ENCODE measurements at places on chromosomes 3 and 15.

GRCh38 chr15:101088788-101089578, 162.9 kb downstream of the CHSY1 start:
- peak; percentile 83 for DNase-seq

DNA sequence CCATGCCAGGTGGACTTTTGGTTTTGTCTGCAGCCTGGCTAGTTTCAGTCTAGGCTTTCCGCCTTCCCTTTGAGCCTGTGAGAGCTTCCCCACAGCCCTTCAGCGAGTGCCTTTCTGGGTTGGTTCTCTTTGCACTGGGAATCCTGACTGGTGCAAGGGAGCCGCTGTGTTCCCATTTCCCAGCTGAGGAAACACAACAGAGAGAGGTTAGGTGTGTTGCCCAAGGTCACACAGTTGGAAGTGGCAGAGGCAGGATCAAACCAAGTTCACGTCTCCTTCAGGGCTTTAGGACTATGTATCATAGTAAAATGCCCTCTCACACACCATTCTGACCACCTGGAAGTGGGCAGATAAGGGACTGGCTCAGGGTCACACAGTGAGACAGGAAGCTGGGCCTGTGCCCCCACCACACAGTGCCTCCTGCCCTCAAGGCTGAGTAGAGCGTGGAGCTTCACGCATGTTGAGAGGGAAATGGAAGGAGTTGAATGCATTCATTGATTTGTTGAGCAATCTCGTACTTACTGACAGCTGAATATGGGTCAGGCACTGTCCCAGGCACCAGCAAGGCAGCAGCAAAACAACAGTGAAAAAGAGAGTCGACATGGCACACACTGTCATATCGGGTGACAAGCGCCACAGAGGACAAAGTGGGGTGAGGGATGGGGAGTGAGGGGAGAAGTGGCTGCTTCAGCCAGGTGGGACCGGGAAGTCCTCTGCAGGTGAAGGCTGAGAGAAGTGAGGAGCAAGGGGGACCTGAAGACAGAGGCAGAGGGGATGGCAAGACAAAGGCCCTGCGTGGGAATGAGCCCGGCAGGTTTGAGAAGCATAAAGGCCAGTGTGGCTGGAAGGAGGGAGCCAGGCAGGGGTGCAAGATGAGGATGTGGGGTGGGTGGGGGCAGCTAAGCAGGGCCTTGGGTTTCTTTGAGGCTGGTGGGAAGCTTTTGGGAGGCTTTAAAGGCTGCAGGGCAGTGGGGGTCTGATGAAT, 12.3 kb upstream of the ANPEP start:
- no peak for DNase-seq

GRCh38 chr3:89455240-89455639, 347.8 kb downstream of the EPHA3 start:
- DNase-seq, result no peak

DNA sequence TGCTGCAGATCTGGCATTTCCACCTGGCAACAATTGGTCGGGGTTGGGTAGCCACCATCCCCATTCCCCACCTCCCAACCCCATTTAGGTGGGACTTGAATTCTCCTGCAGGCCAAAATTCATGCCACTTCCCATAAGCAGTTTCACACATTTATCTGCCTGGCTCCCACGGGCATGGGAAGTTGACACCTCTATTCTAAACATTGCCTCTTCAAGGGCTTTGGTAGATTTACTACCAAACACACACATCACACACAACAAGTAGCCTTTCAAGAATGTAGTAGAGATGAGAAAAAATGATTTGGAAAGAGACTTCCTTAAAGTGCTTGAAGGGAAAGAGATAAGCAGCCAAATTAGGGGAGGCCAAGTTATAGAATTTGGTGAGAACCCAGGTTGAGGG, 30.9 kb downstream of the ZBTB38 start:
- DNase-seq, result no peak

- DNase-seq, result no peak
Measured at GRCh38 chr3:26614006-26614685, 8.4 kb upstream of the LRRC3B start.

DNA sequence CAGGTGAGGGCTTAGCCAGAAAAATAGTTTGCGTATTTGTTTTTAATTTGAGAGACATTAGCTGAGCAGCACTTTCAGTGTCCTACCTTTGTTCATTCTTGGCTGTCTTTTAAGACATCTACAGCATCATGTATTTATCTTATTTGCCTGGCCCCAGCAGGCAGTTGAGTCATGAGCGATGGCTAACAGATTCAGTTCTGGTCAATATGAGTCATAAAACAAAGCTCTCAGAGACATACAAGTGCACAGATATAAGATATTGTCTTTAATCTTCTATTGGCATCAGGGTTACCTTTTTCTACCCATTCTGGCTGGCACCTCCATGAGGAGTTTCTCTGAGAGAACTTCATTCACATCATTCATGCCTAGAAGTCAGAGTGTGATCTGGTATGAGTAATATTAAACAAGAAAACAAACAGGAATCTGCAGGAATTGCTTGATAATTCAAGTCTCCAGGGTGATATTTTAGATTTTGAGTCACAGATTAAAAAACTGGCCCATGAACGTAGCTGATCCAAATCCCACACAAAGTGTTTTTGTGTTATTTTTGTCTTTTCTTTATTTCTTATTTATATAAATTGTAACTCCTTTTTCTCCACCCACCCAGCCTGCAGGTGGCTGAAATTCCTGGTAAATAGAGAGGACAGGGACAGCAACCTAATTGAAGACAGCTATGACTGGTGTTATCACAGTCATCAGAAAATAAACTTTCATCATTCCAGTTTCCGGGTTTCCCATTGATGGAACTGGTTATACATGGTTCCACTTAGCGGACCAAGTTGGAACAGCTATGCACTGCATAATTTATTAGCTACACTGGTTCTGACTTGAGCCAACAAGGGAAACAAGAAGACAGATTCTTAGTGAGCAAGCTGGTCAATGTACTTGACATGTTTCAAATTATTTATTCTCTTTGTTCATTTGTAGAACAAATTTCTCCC, 47.3 kb downstream of the PLSCR2 start:
- DNase-seq, result no peak

- no peak for DNase-seq
Measured at GRCh38 chr15:20352241-20353200, 189.1 kb downstream of the GOLGA6L6 start.

- DNase-seq, result no peak
Measured at GRCh38 chr3:167493244-167493643, 19.4 kb upstream of the SERPINI2 start.

DNA sequence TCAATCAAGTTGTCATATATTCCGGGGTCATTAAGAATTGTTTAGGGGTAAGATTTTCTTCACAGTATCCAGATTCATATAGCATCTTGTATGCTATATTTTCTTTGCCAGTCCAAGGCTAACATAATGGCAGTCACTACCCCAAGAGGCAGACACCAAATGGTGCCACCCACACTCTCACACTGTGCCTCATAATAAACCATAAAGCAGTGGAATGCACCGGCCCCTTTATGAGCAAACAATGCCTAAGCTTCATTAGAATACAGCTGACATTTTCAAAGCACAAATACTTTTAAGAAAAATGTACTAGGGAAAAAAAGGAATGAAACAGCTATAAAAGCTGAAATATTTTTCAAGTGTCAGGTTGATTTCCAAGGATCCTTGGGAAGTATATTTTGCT, 121.6 kb downstream of the TFDP2 start:
- peak; percentile 73 for DNase-seq

DNA sequence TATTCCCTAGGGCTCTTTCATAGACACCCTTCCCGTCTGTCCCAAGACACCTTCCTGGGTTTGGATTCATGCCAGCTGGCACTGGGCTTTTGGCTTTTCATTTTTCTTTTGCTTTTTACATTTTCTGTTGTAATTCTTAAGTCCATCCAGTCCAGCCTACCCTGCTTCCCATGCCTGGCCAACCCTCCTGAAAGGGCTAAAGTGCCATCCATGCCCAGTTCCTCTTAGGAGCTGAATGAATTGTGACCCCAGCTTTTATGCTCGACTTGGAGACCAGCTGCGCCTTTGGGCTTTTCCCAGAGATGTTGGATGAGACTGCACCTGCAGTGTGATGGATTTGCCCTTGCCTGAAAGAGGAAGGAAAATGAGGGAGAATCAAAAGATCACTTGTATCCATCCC, 25.8 kb downstream of the LRRN1 start:
- no peak for DNase-seq

DNA sequence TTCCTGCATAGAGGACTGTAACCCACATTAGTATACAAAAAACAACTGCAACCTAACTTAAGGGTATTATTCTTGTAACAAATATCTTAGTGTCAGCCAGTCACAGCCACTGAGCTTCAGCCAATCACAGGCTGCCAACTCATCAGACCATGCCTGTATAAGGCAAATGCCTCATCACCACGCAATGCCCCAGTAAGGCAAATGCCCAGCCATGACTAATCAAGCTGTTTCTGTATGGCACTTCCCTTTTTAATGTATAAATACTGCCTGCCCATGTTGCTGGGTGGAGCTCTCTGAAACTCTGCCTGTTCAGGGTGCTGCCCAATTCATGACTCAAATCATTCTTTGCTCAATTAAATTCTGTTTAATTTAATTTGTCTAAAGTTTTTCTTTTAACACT, 18.4 kb upstream of the GABRA5 start:
- no peak for DNase-seq

GRCh38 chr3:10286596-10287295, 6.0 kb downstream of the GHRL start:
- peak; percentile 67 for DNase-seq

DNA sequence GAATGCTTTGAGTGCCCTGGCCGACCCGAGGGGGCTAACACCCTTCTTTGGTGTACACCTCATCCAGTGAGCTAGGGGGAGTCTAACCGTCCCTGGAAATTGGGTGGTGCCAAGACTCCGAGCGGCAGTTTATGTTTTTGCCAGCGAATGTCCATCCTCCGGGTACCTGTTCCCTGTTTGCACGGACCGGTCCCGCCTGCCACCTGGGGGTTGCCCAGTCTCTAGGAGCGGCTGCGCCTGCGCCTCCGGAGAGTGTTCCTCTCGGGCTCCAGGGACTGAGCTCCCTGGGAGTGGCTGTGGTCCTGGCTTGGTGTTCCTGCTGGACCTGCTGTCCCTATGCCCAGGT, 913 bp upstream of the WNT7A start:
- no peak for DNase-seq

DNA sequence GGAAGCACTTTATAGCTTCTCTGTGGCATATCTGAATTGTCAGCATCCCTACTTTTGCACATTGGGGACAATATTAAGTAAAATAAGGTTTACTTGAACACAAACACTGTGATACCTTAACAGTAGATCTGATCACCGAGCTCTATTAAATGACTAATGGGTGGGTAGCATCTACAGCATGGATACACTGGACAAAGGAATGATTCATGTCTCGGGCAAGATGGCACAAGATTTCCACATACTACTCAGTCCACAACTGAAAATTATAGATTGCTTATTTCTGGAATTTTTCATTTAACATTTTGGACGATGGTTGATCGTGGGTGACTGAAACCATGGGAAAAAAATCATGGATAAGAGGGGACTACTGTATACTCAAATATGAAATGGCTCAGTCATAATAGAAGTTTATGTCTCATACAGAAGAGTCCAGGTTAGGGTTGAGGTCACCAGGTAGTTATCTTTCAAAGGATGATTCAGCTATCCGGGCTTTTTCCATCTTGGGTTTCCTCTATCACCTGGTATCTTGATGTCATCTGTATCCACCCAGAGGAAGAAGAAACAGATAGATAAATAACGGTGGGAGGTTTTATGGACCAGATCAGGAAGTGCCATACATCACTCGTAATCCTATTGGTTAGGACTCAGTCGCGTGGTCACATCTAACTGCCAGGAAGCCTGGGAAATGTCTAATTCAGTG, 320.0 kb upstream of the RARB start:
- no peak for DNase-seq

GRCh38 chr3:72116226-72116625, 331.3 kb upstream of the PROK2 start:
- no peak for DNase-seq

DNA sequence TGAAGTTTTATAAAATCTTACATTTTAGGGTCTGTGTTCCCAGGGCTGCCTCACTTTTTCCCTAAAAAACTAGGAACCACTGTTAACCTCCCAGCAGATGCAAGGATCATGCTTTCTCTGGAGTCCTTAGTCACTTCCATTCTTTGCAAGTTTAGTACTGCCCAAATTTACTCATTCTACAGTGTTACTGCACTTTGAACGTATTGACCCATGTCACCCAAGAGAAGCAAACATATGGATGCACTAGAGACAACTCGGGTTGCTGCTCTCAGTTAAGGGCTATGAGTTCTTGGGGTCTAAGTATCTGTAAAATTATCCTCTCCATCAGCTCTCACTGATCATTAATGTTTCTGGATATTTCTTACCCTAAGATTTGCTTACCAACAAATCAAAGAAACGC, 59.0 kb downstream of the LEO1 start:
- no peak for DNase-seq

DNA sequence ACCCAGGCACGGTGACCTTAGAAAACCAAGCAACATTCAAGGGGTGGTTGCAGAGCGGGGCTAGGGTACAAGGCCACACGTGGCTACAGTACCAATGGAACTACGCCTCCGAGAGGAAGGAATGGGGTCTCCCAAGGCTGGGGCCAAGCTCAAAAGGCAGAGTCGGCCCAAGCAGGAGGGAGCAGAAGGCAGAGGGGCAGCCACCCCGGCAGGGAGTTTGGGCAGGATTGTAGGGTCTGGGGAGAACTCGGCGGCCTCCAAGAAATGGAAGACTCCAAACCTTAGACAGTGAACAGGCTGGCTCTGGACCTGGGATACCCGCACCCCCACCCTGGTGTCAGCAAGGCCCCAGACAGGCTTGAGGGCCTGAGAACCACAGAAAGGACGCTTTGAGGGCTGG, 28.7 kb downstream of the ATRIP start:
- no peak for DNase-seq

DNA sequence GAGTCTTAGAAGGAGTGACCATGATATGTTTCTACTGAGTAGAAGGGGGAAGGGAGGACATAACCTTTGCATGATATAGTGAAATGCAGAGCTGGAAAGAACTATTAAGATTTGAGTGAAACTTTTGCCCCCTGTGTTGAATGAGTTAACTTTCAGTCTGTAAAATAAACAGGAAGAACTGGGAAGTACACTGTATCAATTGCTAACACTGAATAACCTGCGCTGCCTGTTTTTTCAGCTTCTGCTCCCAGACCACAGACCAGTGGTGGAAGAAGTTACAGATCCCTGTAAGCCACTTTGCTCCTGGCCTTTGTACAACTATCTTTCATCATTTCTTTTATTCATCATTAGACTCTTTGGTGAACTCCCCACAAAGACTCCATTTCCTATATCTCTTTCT, 3.6 kb upstream of the LRCH3 start:
- DNase-seq, result no peak

DNA sequence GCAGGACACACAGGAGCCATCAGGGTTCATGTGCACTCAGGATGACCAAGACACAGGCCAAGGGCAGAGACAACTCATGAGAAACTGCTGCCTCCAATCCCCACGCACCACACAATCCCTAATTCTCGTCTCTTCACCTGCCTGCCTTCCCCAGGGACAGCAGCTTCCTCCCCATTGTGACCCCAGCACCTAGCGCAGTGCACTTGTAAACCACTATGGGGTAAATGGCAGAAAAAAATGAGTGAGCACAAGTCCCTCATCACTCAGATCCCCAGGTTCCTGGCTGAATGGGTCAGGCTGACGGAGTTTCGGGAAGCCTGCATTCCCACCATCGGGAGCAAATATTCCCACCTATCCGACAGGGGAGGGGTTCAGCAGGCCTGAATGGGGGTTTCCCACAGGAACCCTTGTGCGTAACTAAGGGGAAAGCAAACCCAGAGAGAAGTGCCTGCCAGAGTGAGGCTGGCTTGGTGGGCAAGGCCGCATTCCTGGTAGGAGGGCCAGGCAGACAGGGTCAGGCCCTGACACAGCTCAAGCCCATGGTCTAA, 18.8 kb downstream of the PLXNB1 start:
- no peak for DNase-seq
